Activated naive CD4-positive, alpha-beta T cell (primary cell): ENCODE measurements at places on chromosomes 3 and 15.

GRCh38 chr3:129204473-129204872, 20.8 kb upstream of the CNBP start:
- DNase-seq, result no peak

GRCh38 chr15:47742742-47743141, 25.4 kb downstream of the SEMA6D start:
- DNase-seq, result no peak

- no peak for DNase-seq
Observed at GRCh38 chr15:40829115-40829514, 607 bp upstream of the PPP1R14D start.

- no peak for DNase-seq
Observed at GRCh38 chr3:14761121-14761672, 57.6 kb upstream of the FGD5 start.

GRCh38 chr3:49689046-49689907, at the start of the genes MST1 and RNF123:
TSS of gene MST1 (minus strand) at chr3:49689474. CDS start at chr3:49688691, 783 bp downstream.
TSS of gene RNF123 (plus strand) at chr3:49689557. CDS start at chr3:49691166, 1,609 bp downstream.
- no peak for DNase-seq

DNA sequence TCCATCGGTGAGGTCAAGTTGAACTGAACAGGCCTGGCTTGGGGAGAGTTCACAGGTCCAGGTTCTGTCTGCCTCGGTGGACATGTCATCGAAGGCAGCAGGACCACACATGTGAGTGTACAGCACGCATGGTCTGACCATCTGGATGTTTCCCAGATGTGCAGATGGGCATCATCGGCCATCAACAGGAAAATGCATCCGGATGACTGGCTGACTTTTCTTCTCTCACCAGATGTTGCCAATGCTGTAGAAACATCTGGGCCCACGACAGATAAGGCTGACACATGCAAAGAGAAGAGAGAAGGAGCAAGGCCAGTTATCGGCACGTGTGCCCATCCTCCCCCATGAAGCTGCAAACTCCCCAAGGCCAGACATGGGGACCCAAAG, 45.1 kb downstream of the NOX5 start:
- DNase-seq, result no peak

GRCh38 chr15:64286473-64286872, 69.5 kb downstream of the CSNK1G1 start:
- DNase-seq, result no peak

DNA sequence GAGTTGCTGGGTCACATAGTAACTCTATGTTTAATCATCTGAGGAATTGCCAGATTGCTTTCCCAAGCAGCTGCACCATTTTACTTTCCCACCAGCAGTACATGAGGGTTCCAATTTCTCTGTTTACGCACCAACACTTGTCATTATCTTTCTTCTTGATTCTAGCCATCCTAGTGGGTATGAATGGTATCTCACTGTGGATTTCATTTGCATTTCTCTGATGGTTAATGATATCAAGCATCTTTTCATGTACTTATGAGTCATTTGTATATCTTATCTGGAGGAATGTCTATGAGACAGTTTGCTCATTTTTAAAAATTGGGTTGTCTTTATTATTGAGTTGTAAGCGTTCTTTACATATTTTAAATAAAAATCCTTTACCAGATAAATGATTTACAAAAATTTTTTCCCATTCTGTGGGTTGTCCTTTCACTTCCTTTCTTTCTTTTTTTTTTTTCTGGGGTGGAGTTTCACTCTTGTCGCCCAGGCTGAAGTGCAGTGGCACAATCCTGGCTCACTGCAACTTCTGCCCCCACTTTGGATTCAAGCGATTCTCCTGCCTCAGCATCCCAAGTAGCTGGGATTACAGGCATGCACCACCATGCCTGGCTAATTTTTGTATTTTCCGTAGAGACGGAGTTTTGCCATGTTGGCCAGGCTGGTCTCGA, 8.9 kb upstream of the SGO1 start:
- no peak for DNase-seq

GRCh38 chr15:74836846-74837245, 6.1 kb downstream of the ULK3 start:
- DNase-seq, result no peak

DNA sequence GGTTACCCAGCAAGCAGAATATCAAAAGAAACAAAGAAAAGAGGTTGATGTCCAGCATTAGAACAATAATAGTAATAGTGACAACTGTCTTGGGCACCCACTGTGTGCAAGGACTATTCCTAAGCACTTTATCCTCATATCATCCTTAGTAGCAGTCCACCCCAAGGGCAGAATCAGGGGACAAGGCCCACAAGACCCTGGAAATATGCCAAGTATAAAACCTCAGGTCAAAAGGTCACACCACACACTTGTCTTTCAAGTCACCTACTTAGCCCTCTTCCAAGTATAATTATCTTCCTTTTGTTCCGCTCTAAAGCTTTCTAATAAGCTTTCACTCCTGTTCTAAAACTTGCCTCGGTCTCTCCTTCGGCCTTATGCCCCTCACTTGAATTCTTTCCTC, 124.0 kb upstream of the STT3B start:
- DNase-seq, result no peak

DNA sequence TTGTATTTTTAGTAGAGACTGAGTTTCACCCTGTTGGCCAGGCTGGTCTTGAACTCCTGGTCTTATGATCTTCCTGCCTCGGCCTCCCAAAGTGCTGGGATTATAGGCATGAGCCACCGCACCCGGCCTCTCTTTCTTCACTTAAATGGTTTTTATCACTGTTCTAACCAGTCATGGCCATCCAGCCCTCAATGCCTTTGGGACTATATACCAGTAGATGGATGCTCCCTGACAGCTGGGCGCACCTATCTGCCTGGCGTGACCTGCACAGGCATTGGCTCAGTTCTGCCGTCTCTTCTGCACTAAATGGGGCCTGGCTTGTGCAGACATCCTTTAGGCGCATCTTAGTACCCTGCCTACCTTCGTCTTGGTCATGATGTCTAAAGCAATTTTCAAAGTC, 233.4 kb downstream of the ADAMTS17 start:
- DNase-seq, result no peak

DNA sequence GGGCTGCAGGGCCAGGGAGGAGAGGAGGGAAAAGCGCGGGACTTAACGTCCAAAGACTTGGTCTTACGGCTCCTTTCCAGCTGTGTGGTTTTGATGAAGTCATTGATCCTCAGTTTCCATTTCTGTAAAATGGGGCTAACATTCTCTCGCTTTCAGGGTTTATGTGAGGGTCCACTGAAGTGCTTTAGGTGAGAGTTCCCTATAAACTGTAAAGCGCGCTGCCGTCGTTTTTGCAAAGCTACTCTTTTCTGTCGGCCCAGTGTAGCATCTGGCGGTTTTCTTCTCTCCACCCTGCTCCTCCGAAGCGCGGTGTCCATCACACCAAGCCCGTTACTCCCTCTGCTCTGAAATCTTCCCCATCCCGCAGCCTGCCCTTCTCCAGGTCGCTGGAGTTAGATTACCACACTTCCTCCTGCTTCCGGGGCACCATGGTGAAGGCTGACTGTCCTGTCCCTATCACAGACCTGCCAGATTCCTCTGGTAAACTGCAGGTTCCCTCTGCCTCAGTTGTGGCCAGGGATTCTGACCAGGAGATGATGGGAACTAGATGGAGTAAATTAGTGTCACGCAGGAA, 702 bp upstream of the DNAJC17 start:
- DNase-seq, result no peak
